ENCODE measurements at places on chromosomes 16 and 17.

DNA sequence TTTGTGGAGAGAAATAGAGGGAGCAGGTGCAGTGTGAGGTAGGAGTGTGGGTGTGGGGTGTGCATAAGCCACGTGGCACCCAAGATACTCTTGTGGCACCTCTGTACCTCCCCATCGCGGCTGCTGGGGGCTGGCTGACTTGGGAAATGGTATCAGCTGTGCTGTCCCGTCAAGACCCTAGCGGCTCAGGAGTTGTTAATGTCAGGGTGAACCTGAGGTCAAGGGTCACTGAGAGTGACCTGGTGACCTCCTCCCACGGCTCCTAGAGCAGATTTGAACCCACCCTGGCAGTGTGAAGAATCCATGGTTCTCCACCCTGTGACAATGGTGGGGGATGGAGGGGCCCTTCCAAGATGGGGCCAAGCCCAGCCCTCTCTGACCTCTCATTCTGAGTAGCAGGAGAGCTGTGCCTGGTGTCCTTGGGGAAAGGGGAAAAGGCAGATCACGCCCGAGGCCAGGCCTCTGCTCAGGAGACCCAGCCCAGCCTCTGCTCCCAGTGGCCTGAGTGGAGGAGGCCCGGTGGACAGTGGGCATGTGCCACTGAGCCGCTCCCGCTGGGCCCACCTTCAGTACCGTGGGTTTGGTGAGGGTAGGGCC, 3.0 kb upstream of the WFIKKN2 start:
- DNase-seq, result no peak

DNA sequence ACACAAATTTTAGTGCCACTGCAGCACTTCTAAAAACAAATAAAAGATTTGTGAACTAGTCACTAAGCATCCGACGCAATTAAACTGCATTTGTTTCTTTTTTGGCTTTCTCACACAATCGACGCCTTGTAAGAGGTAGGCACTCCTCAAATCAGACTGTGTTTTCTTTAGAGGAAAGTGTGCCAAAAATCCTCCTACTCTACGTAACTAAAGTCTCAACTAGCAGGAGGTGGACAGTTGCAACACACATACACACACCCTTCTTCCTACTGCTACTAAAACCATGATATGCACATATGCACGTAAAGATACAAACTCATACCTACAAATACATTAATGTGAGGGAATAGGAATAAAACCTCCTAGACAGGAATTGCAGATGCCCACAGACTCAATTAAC, 844.7 kb upstream of the SOX9 start:
- DNase-seq, result no peak

DNA sequence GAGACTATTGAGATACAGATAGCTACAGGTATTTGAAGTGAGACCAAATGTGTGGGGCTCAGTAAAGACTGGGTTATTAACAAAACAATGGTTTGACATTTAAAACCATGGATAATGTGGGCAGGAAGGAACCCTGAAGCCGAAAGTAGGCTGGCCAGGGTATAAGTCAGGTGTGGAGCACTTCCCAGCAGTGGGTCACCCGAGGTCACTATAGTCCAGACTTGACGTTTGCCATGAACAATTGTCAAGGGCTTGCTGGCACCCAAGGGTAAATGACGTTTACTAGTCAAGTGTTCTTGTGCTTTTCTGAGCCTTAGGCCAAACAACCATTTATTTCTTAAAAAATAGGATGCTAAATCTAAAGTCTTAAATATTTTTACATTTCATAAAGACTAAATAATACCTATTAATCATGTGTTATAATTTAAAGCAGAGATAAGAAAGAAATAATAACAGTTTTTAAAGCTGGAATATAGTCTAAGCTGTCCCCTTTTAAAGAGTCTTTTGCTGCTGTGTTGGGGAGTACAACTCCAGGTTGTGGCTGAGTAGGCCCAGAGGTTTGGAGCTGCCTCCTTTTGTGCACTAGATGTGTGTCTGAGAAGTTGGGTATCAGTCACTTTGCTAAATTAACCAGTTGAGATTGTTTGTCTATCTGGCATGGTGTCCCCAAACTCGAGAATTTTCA, 15.7 kb downstream of the ALDH3A2 start:
- no peak for DNase-seq

- DNase-seq, result no peak
These were observed 38.8 kb downstream of the RPGRIP1L start for GRCh38 chr16:53664724-53665345.

DNA sequence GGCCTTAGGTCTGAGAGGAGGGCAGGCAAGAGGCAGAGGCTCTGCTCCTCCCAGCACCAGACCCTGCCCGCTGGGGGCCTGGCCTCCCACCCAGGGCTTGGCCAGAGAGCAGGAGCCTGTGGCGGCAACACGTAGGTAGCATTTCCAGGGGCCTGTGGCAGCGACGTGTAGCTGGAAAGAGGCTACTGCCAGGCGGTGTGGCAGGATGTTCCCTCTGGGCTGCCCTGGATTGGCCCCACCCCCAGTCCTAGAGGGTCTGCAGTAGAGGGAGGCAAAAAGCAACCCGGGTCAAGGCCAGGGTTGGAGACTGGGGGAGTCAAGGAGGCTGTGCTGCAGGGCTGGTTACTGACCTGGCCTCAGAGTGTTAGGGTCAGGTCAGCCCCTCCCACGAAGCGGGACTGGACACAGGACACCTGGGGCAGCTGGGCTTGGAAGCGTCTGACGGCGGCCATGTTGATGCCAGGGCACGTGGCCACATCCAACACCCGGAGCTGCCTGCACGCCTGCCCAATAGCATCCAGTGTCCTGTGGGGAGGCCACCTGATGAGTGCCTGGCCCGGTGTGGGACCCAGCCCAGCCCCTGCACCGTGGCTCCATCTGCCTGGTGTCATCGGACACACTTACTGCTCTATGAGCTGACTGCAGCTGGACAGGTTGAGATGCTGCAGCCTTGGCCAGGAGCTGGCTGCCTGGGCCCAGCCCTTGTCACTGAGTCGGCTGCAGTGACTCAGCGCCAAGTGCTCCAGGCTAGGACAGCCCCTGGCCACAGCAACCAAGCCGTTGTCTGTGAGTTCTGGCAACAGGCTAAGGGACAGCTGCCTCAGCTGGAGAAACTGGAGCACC, 8.5 kb downstream of the ELMO3 start:
- no peak for DNase-seq

- DNase-seq, result no peak
These were observed 191.1 kb upstream of the IRX3 start for GRCh38 chr16:54477714-54478113.

DNA sequence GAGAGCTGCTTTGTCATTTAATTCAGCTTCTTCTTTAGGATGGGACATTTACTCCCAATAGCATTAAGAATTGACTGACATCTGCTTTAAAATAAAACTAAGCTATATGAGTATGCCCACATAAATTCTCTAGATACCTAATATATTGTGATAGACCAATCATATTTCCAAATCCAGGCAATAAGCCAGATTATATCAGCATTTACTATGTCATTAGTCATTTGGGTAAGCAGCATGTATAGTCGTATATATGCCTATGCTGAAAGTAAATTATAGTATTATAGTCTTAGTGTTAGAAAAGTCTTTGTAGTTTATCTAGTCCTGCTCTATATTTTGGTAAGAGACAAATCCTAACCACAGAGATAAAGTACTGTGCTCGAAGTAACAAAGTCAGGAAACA, 958.1 kb downstream of the KCNJ2 start:
- no peak for DNase-seq

DNA sequence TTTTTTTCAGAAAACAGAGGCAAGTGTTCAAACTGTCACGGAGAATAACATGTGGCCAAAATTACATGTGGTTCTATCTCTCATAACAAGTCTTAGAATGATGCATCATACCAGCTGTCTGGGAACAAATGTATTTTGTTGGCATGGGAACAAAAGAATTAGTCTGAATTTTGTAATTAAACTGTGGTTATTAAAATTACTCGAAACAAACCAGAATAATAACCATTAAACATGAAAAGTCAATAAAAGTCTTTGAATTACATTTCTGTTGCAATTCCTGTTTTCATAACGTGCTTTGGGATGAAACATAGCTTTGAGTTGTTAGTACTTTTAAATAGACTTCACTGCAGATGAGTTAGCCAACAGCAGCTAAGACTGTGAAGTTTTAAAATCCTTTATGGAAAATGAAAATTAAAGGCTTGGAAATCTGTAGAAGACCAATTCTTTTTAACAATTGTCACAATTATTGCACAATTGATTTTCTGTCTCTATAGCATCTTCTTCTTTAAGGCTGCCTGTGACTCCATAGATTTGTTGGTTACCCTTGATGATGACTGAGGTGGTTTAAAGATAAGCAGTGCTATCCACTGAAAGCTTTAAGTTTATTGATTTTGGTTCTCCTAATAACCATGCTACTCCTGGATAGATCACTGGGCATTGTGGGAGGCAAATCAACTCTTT, 117.9 kb upstream of the AXIN2 start:
- no peak for DNase-seq

- DNase-seq, result no peak
These were observed 7.9 kb downstream of the KRT37 start for GRCh38 chr17:41416479-41416878.

- no peak for DNase-seq
These were observed 21.4 kb upstream of the GPT2 start for GRCh38 chr16:46862555-46863447.

- DNase-seq, result no peak
These were observed 278.9 kb upstream of the FOXF1 start for GRCh38 chr16:86231321-86231995.

DNA sequence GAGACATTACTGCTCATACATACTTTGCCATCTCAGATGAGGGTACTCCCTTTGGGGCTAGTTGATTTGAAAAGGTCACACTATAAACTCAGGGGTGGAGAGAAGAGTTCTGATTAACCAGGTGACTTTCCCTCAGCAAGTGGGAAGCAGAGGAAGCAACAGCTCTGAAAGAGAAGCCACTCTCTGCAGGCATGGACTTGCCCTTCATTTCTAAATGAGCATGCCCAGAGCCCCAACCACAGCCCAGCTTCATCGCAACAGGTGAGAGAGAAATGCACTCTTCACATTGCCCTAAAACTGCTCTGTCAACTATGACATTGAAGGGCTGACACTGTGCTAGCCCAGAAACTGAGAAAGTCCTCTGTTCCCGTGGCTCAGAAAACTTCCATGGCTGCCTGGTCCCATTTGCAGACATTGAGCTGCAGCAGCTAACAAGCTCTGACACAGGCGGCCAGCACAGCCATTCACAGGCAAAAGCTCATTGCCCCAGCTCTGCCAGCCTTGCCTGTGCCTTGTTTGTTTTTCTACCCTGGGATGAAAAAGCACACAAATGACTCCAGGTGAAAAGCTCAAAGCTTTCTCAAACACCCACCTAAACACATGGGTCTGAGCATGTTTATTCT, 419.8 kb upstream of the DYNLRB2 start:
- no peak for DNase-seq

- DNase-seq, result no peak
These were observed 7.8 kb upstream of the SCNN1B start for GRCh38 chr16:23294260-23294659.

DNA sequence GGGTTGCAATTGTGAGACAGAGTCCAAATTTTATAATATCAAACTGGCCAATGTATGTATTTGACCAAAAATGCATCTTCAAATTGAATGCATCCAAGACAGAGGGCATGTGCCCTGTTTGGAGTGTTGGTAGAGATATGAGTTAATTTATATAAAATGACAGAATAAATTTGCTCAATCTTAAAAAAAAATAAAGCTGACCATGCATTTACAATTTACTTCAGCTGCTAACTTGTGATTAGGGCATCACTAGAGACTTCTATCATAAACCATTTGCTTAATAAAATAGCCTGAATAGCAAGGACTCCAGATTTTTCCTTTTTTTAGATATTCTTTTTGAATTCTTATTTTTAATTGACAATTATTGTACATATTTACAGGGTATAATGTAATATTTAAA, 1345.8 kb downstream of the CDH11 start:
- no peak for DNase-seq

DNA sequence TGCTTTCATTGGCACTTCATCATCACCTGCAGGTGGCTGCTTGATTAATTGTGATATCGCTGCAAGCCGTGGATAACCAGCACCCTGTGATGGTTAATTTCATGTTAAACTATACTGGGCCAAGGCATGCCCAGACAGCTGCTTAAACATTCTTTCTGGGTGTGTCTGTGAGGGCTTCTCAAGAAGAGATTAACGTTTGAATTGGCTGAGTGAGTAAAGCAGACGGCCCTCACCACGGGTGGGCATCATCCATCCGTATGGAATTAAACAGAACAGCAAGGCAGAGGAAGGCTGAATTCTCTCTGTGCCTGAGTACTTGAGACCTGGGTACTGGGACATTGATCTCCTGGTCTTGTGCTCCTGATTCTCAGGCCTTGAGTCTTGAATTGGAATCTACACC, 7.1 kb upstream of the ZNF213 start:
- DNase-seq, result no peak

DNA sequence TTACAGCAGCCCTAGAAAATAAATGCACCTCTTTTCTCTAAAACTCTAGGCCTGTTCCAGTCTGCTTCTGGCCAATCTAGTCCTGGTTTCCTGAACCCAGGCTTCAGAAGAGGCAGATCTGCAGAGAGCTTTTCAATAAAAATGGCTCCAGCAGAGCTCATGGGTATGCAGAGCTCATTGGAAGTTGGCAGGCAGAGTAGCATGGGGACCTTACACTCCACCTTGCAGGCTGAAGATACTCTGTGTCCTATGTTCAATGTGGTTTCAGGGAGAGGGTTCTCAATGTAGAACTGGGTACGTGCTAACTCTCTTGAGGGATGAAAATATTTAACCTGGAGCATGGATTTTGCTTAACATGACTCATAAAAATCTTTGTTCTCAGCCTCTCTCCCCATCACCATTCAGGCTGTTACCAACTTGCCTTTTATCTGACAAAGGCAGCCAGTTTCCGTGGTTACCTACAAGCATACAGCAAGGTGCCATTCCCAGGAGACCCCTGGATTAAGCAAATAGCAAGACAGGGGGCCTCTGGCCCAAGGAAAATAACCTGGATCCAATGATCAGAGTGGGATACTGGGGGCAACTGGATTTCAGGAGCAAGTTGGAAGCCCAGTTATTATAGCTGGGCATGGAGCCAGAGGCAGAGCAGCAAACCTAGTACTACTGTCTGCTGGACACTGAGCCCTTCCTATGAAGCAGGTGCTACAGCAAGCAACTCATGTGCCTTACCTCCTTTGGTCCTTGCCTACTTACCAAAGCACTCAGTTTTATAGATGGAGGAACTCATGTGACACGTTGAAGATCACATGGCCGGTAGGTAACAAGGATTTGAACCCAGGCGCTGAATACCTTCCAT, 98.2 kb upstream of the DHX40 start:
- no peak for DNase-seq

GRCh38 chr16:30996985-30997724, 12.1 kb downstream of the HSD3B7 start:
- peak; percentile 89 for DNase-seq

DNA sequence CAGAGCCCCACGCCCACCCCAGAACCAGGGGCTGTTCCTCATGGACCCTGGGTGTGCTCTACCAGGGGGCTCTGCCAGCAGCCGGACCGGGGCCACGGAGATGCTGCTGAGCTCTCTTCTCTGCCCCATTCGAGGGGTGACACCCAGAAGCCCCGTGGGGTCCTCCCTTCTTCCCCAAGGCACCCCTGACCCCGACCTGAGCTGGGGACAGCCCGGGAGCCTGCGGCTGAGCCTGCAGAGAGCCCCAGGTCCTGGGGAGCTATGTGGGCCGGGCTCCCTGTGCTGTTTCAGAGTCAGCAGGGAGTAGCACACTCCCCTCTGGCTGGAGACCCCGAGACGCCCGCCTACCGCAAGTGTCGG, 1.2 kb upstream of the PRR35 start:
- DNase-seq, result no peak

GRCh38 chr17:50847566-50847965, 12.2 kb downstream of the WFIKKN2 start:
- no peak for DNase-seq

- no peak for DNase-seq
These were observed 89.4 kb downstream of the CHD9NB start for GRCh38 chr16:52963212-52963854.

- no peak for DNase-seq
These were observed 45.5 kb upstream of the CDC42EP4 start for GRCh38 chr17:73357318-73357717.

Measured in stimulated activated naive CD8-positive, alpha-beta T cell treated with anti-CD3 and anti-CD28 coated beads, Interleukin-15, Interleukin-2, amounts not matched to agents 100 U/mL and 50 U/mL, for 24 hours (primary cell).